GM13976 (cell line): ENCODE measurements at places on chromosomes 6 and 20.

DNA sequence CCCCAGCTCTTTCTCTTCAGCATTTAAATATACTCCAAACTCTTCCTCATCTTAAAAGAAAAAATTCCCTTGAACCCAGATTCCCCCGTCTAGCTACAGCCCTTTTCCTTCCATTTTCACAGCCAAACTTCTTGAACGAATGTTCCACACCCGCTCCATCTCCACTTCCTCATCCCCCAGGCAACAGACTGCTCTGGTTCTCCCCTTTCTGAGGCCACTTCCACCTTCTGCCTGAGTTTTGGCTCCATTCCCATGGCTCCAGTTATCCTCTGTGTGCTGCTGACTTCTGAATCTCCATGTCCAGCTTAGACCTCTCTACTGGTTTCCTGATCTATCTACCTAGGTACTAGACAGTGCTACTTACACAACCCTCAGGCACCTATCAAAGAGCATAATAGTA, 106.4 kb downstream of the RALGAPA2 start:
- DNase-seq: no peak

- no peak for DNase-seq
Measured at GRCh38 chr6:11067348-11067747, 23.2 kb upstream of the ELOVL2 start.

DNA sequence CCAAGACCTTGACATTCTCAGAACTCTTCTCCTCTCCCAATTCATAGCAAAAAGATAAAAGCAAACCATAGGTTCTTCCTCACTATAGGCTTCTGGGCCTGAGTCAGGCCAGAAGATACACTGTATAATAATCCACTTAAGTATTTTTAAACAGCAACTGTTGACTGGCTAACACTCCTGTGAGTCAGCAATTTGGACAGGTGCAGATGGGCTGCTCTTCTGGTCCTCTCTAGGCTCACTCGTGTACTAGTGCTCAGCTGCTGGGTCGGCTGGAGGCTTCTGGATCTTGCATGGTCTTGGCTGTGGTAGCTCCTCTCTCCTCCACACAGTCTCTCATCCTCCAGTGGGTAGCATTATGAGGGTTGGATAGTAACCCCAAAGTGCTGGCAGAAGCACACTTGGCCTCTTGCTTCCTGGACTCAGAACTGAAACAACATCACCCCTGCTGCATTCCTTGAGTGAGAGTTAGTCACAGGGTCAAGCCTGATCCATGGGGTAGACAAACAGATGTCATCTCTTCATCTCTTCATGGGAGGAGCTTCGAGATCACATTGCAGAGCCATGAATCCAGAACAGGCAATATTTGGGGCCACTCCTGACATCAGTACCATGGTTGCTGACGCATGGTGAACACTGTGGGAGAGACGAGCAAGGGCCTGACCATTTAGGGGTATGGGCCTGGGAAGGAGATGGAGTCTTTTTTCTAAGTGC, 86.9 kb downstream of the C6orf118 start:
- no peak for DNase-seq

- no peak for DNase-seq
Measured at GRCh38 chr20:63178446-63178820, 37.5 kb downstream of the YTHDF1 start.

- no peak for DNase-seq
Measured at GRCh38 chr6:84411060-84411629, 183.7 kb upstream of the CEP162 start.

GRCh38 chr6:113971741-113972140, 793 bp upstream of the HDAC2 start:
- no peak for DNase-seq

GRCh38 chr20:25022680-25023079, 30.1 kb upstream of the APMAP start:
- DNase-seq: no peak

DNA sequence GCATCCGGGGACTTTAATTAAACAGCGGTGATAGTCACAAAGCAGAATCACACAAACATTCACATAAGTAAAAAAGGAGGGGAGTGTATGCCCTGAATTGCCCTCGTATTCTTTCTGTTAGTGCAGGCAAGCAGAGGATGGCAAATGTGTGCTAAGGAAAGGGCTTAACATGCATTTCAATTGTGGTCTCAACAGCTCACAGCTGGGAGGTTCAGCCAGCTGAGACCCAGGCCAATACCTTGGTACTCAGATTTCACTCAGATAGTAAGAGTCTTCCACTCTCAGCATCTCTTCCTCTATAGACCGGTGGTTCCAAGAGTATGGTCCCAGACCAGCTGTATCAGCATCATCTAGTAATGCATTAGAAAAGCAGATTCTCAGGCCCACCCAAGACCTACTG, 215.1 kb downstream of the PHACTR1 start:
- no peak for DNase-seq

- no peak for DNase-seq
Measured at GRCh38 chr20:4635781-4636180, 85.9 kb upstream of the PRND start.

DNA sequence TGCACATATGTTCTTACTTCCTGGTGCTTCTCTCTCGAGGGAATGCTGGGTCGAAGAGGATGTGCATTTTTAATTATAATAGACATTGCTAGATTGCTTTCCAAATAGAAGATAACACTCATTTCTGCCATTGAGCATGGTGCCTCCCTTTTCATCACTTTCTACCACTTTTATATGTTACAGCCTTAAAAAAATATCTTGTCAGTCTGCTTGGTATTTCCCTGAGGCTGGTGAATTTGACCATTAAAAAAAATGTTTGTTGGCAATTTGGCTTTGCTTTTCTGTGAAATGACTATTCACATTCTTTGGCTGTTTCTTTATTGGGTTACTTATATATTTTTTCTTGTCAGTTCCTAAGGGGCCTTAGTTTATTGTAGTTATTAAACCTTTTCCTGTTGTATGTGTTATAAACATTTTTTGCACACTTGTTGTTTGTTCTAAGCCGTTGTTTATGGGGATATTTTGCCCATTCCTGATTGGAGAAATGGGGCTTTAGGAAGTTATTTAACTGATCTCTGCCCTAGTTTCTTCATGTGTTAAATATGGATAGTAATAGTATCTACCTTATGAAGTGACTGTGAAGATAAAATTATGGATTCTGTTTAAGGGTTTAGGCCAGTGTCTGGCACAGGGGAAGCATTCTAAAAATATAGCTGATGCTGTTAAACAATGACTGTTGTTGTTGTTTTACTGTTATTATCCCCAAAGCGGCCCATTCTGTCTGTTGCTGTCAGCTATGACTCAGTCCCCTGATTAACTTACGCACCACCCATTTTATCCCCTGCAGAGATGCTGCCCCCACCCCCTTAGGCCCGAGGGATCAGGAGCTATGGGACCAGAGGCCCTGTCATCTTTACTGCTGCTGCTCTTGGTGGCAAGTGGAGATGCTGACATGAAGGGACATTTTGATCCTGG, 3.8 kb downstream of the DDR1 start:
- peak; percentile 8 for DNase-seq

DNA sequence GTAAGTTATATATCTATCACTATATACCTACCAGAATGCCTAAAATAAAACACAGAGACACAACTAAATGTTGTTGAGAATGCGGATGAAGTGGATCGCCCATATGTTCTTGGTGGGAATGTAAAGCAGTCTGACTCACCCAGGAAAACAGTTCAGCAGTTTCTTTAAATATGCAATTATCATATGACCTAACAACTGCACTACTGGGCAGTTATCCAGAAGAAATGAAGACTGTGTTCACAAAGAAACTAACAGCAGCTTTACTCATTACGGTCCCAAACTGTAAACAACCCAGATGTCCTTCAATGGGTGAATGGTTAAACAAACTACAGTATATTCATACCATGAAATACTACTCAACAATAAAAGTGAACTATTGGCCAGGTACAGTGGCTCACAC, 14.3 kb upstream of the ZC3H12D start:
- DNase-seq: no peak

DNA sequence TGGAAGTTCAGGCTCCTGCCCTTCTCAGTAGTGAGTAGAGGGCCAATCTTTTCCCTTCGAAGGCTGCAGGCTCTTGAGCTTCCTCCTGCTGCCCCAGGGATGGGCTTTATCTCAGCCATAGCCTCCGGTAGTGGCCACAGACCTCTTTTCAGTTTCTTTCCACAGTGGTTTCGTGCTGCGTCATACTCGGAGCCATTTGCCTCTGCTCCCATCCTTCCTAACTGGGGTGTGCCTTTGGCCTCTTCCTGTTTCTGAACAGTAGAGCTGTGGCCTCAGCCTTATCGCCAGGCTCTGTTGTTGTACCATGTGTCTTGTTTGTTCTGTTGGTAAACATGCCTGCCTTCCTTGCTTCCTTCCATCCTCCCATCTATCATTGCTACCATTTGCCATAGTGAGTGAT, 54.1 kb downstream of the TULP4 start:
- no peak for DNase-seq

GRCh38 chr6:31723980-31724691, 963 bp downstream of the MPIG6B start:
- DNase-seq: no peak

DNA sequence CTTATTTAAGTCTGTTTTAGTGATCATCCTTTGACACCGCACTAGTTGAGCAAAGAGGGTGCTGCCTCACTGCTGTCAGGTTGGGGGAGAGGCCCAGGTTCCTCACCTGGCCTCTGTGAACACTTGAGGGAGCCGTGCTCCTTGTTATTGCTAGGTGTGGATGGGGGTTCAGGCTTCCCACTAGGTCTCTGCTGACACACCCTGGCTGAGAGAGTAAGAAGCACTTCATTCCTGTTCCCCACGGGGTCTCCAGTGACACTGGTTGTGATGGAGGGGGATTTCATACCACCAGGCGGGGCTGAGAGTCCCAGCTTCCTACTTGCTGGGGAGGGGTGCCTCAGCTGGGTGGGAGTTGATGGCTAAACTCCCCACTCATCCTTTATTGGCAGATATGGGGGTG, 11.1 kb upstream of the NOTCH4 start:
- peak; percentile 40 for DNase-seq

- no peak for DNase-seq
Measured at GRCh38 chr6:108805611-108806167, 42.5 kb upstream of the ARMC2 start.

- DNase-seq: no peak
Measured at GRCh38 chr20:13283869-13284829, 63.1 kb downstream of the ISM1 start.

DNA sequence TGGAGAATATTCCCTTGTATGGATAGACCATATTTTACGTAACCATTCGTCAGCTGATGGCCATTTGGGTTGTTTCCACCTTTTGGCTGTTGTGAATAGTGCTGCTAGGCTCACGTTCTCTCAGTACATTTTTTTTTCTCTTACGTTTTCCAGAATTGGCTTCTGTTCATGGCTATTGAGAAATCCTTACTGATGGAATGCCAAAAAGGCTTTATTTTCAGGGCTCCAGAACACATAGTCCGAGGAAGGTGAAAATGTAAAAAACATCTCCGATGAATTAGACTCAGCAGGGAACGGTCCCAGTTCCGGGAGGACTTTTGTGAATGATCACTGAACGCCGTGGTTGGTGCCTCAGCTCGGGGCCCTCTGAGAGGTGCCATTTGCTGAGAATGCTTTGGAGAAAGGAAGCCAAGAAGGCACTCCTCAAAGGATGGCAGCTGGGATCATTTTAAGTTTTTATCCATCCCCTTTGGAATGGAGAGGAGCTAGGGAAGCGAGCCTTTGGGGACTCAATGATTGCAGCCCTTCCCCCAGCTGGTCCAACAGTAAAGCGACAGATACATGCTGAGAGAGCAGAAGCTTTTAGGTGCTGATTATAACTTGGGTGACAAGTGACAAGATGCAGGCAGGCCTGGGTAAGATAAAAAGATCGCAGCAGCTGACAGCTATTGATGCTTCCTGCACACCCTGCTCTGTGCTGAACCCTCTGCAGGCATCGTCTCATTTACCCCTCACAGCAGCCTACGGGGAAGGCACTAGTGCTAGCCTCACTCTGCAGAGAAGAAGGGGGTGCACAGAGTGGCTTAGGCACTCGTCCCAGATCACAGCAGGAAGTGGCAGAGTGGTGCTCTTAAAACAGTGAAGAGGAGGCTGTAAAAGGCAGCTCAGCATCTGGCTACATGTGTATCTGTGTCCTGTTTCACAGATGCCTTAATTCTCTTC, 133.4 kb upstream of the KCNG1 start:
- no peak for DNase-seq

DNA sequence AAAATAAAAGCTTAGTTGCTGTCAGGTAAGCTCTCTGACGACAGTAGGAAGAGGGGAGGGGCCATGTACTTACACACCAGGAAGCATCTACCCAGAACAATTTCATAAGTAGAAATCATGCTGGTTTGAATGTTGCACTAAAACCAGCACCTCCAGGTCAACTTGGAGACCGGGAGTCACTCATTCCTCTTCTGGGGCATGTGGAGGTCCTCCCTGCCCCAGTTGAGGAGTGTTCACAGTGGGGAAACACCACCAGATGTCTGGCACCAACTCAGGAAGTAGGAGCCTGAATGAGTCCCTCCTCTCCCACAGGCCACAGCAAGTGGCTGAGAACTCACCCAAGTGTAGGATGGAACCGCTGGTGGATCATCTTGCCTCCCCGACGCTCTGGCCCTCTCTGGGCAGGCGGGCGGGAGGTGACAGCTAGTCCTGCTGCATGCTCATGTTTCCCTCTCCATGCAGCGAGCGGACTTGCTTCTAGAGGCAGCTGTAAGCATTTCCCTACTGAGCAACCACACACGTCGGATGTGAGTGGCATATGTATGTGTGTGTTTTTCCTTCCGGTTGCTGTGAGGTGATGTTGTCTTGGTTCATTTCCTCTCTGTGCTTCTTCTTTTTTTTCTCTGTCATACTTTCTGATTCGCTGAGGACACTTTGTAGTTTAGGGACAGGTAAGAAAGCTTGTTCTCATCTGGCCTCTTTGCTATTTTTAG, 149.5 kb upstream of the NEDD9 start:
- peak; percentile 66 for DNase-seq

GRCh38 chr20:16490696-16491095, 82.6 kb downstream of the KIF16B start:
- no peak for DNase-seq

DNA sequence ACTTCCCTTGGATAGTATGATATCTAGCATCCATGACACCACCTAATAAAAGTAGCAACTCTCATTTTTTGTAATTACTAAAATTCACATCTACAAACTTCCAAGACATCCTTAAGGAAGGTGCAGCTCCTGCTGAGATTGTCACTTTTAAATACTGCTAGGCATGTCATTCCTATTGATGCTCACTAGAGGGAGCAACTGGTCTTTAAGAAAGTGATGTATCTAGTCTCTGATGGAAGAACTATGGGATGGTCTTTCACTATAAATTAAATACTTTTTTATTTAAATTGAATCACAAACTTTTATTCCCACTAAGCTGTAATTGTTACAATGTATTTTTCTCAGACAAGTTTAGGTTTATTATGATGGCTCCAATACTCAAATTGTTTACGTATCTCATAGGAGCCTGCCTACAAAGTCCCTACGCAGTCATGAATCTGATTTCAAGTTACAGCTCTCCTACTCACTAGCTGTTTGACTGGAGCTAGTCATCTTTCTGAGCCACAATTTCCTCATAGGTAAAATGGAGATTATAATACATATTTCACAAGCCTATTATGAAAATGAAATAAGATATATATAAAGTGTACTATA, 8.1 kb upstream of the TSPYL1 start:
- DNase-seq: no peak
